Caki2 (cell line): ENCODE measurements at places on chromosomes 4 and X. TPM values are rescaled to one million over a fixed set of nuclear protein-coding genes. Genes with fewer than 3 reads are reported as not detected.

DNA sequence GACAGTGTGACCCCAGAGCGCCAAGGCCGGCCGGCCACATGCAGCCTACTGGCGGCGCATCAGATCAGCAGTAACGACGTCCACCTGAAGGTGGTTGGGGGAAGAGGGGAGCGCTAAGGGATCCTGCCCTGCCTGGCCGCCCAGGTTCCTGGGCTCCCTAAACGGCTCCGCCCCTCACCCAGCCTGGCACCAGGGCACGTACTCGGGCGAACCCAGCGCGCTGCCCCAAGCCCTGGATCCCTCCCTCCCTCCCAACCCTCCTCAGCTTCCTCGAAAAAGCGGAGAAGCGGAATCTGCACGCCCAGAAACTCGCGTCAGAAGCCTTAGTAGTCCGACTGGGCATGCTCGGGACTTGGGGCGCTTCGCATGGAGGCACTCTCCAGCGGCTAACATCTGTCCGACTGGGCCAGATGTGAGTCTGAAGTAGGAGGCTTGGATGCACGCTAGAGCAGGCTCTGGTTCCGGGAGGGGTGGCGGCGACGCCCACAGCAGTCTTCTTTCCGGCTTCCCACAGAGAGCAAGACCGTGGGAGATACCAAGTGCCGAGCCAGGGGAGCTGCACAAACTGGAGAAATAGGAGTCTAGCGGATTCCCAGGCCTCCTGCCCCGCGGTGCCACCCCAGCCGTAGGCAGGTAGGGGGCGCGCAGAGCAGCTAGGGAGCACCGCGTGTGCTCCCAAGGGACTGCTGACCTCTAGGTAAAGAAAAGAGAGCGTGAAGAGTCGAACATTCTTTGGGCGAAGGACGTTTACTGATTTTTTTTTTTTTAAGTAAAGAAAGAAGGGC is 114.3 kb upstream of the TEX13C start:
- peak; percentile 89 for DNase-seq

DNA sequence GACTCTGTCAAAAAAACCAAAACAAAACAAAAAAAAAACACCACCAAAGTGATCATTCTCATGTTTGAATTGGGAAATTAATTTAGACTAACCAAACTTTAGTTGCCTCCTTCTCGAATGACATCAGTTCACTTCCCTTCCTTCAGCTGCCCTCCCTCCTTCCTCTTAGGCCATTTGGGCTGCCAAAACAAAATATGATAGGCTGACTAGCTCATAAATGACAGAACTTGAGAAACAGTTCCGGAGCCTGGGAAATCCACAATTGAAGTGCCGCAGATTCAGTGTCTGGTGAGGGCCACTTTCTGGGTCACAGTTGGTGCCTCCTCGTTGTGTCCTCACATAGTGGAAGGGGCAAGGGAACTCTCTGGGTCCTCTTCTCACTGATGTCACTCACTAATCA is 16.1 kb upstream of the WAS start:
- DNase-seq: no peak

GRCh38 chr4:89277412-89277811 is 30.2 kb downstream of the GPRIN3 start:
- no peak for DNase-seq

- no peak for DNase-seq
Observed at GRCh38 chrX:132539611-132540010, 50.8 kb upstream of the MBNL3 start.

- DNase-seq: no peak
Observed at GRCh38 chr4:56649445-56650261, 31.4 kb downstream of the HOPX start.

DNA sequence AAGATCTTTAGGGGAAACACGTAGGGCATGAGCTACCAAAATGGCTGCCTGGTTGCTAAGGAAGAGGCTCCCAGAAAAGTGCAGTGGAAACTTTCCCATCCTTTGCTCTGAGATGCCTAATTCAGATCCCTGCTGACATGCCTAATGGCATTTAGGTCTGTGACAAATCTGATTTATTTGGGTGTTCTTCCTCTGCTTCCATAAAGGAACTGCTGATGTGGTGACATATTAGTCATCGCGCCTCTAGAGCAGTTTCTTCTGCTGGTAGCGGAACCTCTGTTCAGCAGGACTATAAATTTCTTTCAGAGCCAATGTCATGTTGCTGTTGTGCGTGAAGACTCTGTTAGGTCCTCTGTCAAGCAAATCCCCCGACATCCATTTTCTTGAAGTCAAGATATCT is 310.0 kb downstream of the PDHA2 start:
- no peak for DNase-seq

DNA sequence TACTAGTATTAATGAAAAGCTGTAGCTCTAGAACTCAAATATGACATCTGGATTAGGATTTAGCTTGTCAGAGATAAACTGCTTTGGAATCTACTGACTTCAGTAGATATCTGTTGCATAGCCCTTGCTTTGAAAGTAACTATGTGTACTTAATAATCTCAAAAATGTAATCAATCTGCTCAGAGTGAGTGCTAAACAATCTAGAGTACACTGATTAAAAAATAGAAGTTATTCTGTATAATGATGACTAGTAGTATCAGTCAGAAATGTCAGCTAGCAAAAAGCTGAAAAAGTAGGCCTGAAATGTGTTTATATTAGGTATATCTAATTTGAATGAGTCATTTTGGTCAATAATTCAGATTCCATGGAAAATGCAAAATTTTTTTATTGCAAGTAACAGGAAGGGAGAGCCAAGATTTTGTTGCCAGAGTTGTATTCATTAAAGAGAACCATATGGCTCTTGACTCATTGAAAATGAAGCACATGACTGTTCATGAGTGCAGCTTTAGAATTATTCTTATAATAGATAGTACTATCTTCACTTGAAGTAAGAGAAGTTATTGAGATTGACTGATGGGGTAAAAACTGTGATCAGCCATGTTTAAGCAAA is 20.0 kb downstream of the CLCN3 start:
- DNase-seq: no peak

DNA sequence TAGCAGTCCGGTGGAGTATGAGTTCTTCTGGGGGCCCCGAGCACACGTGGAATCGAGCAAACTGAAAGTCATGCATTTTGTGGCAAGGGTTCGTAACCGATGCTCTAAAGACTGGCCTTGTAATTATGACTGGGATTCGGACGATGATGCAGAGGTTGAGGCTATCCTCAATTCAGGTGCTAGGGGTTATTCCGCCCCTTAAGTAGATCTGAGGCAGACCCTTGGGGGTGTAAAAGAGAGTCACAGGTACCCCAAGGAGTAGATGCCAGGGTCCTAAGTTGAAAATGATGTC is 852 bp downstream of the MAGEH1 start:
- no peak for DNase-seq

GRCh38 chr4:142497606-142498005 is 348.5 kb downstream of the INPP4B start:
- DNase-seq: no peak

DNA sequence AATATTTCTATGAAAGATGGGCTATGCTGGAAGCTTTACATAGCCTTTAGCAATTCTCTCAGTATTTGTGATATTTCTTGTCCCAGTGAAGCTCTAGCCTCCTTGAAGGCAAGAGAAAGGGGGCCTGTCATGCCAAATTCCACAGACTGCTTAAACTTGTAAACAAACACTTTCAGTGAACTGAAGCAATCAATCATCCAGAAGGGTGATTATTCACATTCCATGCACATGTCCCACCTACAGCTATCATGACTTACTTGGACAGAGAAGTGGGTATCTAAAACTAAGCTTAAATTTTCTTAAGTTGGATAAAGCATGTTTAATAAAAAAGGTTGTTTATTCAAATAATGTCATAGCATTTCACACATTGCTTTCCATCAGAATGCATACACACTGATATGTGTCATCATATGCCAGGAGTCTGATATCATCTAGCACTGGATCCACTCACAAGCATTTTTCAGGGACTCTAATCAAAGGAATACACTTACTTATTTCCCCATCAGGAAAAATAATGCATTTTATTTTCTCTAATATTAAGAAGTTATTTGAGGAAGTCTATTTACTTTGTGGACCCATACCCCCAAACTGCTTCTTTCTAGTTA is 1.2 kb upstream of the FSTL5 start:
- peak; percentile 5 for DNase-seq

GRCh38 chrX:153876112-153876491 is 9.9 kb downstream of the L1CAM start:
- no peak for DNase-seq

- no peak for DNase-seq
Observed at GRCh38 chr4:39495446-39496213, 31.6 kb downstream of the UGDH start.

- no peak for DNase-seq
Observed at GRCh38 chrX:8849945-8850344, 48.8 kb upstream of the FAM9A start.

The POU4F2 gene
- total RNA-seq: not detected in 2 replicates

The EPGN gene
- 0.81 TPM in 1 of 2 replicates, not detected in the other for total RNA-seq

The MAB21L2 gene
- total RNA-seq: not detected in 2 replicates
